ENCODE measurements at places on chromosomes 4 and X. TPM values are rescaled to one million over a fixed set of nuclear protein-coding genes. Genes with fewer than 3 reads are reported as not detected.

- no peak for DNase-seq
Measured at GRCh38 chr4:156662921-156663320, 308.7 kb downstream of the PDGFC start.

DNA sequence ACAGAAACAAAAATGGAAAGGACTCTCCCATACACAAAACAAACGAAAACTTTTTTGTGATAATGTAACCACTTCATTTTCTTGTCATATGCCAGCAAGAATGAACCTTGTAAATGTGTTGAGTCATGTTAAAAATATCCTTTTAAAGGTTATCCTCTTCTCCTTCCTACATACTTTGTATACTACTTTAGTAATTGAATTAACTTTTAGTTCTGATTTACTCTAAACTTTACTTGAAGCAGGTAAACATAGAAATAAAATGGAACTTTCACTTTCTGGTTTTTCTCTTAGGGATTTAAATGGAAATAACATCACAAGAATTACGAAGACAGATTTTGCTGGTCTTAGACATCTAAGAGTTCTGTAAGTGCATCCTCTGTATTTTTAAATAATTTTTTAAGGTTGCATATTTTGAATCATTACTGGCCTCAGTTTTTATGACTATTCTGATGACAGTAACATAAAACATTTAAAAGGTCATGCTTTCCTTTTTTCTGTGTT, 4.7 kb downstream of the SLIT2 start:
- DNase-seq, result no peak

The NOX1 gene
- total RNA-seq, result not detected

The PCDH19 gene
- total RNA-seq, result 0.83 TPM

DNA sequence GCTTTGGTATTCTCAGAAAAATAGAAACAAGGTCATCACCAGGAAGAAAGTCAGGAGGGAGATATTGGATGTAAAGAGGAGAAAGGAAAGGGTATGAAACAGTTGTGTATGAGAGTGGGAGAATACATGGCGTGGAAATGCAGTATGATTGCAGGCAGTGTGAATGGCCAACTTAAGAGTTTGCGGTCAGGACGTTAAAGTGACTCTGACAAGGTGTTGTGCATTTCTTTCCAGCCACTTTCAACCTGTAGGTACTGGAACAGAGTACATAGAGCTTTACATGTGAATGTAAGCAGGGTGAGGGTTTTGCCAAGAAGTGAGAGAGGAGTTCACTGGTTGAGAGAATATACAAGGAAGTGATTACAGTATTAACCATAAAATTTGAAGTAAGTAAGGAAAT, 15.7 kb downstream of the ATP10D start:
- DNase-seq, result no peak

DNA sequence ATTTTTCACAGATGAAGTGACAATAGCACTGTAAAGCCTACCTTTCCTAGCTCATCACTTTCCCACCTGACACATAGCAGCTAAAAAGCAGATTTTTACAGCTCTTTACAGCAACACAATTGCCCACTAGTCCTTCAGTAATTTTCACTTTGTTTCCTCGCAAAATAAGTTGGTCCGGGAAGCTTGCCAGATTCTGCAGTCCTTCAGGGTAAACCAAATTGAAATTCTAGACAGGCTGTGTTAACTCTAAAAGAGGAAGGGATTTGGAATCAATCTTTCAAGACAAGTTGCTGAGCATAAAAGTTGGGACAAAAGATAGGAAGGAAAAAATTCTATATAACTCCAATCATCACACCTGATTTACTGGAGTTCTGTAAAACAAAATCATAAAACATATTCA, 8.7 kb downstream of the C1QTNF7 start:
- DNase-seq, result no peak

DNA sequence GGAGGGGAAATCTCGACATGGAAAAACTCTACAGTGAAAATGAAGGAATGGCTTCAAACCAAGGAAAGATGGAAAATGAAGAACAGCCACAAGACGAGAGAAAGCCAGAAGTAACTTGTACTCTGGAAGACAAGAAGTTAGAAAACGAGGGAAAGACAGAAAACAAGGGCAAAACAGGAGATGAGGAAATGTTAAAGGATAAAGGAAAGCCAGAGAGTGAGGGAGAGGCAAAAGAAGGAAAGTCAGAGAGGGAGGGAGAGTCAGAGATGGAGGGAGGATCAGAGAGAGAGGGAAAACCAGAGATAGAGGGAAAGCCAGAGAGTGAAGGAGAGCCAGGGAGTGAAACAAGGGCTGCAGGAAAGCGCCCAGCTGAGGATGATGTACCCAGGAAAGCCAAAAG, 1.3 kb downstream of the TCEAL4 start:
- DNase-seq, result no peak

DNA sequence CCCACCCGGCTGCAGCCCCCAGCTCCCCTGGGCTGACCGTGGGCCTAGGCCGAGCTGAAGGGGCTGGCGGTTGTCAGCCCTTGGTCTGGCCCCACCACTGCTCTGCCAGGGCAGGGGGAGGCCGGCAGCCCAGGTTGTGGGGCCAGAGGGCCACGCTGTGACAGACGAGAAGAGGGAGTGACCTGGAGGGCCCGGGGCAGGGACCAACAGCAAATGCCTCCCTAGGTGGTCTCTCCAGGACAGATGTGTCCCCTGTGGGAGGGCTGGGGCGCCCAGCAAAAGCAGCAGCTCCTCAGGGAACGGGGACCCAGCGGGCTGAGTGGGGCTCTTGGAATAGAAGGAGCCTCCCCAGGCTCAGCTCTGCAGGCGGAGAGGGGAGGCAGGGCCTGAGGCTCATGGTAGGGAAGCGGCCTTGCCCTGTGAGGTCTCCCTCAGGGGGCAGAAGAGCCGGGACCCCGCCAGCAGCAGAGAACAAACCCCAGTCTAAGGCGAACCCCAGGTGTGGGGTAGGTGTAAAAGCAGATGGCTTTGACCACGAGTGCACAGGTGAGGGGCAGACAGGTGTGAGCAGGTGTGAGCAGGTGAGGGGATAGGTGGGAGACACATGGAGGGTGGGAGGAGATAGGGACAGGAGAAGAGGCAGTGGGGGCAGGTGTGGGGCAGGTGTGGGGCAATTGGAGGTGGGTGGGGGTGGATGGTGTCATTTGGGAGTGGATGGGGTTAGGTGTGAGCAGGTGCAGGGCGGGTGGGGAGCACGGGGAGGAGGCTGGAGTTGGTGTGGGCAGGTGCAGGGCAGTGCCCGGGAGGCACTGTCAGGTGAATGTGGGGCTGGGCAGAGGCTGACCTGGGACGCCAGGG, 34.1 kb upstream of the SPON2 start:
- peak; percentile 21 for DNase-seq

- DNase-seq, result peak; percentile 46
Measured at GRCh38 chr4:98046665-98047064, 96.6 kb downstream of the STPG2 start.
